ENCODE measurements at places on chromosomes 4 and X.

DNA sequence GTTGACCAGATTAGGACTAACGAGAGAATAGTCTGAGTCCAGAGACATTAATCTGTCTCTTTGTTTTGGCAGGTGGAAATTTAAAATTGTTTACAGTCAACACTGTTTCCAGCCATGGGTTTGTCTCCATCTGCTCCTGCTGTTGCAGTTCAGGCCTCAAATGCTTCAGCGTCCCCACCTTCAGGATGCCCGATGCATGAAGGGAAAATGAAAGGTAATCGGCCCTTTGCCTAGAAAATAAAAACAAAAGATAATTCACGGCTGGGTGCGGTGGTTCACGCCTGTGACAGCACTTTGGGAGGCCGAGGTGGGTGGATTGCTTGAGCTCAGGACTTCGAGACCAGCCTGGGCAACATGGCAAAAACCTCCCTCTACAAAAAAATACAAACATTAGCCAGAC lies 815 bp downstream of the HCCS start:
- no peak for DNase-seq

- peak; percentile 56 for DNase-seq
These were observed 15.3 kb downstream of the KLHL2 start for GRCh38 chr4:165222651-165222994.

DNA sequence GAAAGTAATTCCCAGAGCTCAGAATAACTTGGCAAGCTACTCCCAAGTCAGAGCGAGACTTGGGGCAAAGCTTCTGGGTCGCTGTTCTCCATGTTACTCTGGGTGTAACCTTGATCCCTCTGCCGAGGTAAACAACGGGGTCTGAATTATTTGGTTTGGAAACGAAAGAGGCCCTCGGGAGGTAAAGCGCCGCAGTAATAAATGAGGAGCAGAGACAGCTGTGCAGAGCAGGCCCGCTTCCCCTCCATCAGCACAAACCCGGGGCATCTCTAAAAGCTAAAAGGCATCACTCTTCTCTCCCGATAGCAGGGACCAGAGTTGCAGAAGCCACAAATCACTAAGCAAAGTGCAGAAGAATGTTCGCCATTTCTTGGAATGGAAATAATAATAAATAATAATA lies 561.5 kb downstream of the BCOR start:
- DNase-seq: no peak

- no peak for DNase-seq
These were observed 818.5 kb downstream of the FAM133A start for GRCh38 chrX:94492541-94492940.

GRCh38 chr4:165783626-165784025 lies 89.4 kb upstream of the TLL1 start:
- DNase-seq: no peak

GRCh38 chr4:110197529-110198042 lies 829 bp downstream of the ELOVL6 start:
- DNase-seq: peak; percentile 73

DNA sequence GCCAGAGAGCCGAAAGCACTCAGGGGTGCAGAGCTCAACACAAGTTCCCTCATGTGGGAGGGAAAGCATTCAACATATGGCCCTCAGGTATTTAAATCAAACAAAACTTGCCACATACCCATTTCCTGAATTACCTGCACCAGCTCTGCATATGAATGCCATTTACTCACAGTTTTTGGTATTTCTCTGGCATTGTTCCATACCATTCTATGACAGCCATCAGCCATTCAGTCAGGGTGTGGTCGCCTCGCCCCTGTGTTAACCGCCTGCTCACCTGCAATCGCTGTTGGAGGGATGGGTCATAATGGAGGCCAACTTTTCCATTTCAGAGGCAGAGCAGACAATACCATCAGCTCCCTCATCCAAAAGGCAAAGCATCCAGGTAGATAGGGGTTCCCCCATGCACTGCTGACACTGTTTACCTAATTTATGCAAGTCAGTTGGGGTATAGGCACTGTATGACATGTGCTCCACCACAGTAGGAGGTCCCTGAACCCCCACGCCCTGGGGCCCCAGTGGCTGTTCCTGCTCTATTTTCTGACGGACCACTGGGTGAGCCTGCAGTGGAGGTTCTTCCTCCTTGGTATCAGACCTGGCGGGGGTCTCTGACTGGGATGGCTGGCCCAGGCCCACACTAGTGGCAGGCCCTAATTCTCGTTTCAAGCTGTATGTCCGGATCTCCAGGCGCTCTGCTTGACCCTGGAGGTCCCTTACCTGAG lies 227.1 kb downstream of the ADGRL3 start:
- DNase-seq: no peak

DNA sequence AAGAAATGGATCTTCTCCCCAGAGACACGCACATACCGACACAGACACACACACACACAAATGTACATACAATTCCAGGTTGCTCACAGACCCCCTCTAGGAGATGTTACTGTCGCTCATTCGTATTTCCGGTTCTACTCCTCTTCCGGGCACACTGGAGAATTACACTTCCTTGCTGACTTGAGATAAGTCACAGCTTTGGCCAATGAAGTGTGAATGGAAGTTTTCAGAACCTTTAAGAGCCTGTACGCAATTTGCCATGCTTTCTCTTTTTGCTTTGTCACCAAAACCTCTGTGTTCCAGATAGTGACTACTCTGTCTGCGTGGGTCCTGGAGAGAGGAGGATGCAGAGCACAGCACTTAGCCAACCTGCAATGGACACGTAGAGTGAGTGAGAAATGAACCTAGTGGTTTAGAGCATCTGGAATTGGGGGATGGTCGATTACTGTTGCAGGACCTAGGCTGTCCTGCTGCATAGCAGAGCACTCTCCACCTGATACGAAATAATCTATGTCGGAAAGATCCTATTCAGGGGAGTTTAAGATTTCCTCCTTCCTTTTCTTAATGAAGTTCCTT lies 239.5 kb upstream of the TET2 start:
- DNase-seq: no peak

- DNase-seq: peak; percentile 94
These were observed 71.7 kb upstream of the BCOR start for GRCh38 chrX:40169193-40170101.

DNA sequence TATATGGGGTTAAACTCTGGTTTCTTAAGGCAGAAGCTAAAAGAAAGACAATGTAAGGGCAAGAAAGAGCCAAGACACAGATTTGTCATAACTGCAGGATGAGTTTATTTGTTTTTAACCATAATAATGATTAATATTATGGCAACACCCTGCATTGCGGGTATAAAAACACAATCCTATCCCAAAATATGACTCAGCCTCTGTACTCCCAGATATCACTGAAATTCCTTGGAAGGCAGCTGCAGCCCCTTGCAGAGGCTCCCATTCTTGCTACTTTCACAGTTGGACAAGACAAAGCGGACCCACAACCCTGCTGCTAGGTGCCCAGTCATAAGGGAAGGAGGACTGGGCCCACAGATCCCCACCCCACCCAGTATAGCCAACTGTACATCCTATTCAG lies 20.4 kb upstream of the FGF16 start:
- DNase-seq: no peak

DNA sequence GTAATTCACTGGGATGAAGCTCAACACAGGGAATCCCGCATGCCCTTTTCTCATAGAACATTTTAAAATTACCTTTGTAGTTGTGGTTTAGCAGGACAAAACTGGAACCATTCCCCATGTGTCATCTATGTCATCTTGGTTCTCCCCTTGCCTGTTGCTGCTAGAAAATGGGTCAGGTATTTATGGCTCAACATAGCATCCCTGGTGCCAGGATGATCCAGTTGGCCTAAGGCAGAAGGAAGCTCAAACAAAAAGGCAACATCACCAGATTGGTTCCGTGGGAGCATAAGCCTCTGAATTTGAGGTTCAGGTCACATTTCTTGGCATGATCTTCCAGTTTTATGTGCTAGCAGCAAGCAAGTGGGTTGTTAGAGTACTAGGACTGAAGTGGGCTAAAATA lies 552.6 kb upstream of the BOD1L1 start:
- no peak for DNase-seq

DNA sequence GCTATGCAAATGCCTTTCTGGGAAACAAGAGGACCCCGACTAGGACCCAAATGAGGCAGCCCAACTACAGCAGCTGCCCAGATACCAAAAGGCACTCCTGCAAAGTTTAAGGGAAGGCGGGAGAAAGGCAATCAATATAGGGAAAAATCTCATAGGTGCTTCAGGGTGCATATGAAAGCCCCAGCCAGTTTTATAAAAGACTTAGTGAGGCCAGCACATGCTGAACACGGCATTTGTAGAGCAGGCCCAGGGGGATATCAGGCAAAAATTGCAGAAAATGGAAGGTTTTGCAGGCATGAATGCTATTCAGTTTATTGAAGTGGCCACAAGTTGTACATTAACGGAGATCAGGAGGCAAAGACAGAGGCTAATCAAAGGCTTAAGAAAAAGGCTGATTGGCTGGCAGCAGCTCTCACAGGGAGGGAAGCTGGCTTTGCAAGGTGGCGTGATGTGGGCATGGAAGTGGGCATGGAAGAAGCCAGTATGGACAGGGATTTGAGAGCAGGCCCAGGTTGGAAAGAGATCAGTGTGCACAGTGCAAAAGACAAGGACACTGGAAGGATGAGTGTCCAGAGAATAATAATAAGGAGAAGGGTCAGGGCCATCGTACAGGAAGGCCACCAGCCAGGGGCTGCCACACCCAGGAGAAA lies 37.7 kb upstream of the UGT2B7 start:
- DNase-seq: no peak

DNA sequence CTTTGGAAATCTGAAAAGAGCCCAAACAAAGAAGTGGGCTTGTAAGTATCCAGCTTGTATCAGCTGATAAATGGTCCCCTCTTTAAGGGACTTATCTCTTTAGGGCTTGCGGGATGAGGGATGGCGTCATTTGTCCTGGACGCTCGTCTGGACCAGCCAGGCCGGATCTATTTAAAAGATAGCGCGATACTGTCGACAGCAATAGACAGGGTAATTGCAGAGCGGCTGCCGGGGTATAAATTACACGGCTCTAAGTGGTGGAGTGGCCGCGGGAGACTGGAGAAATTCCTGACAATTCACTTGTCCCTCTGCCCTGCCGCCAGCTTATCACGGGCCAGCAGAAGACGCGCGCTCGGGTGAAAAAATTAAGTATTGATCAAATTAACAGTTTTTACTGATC lies 90.7 kb downstream of the FAM53A start:
- no peak for DNase-seq

- no peak for DNase-seq
These were observed 51.7 kb downstream of the ARFIP1 start for GRCh38 chr4:152831416-152831815.

DNA sequence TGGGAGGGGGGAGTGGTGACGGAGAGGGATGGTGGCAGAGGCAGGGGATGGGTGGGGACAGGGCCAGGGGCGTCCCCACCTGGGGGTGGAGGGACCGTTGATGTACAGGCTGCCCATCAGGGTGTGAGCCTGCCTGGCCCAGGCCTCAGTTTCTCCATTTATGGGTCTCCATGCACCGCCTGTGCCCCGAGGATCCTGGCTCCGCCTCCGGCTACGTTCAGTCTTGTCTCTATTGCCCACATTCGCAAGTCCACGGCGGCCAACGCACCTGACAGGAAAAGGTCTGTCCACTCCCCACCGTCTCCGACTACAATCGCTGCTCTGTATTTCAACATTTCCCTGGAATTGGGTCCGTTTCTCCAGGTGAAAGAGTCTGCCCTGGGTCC lies 96.3 kb upstream of the NKX1-1 start:
- DNase-seq: no peak

GRCh38 chr4:99594818-99595217 lies 20.2 kb downstream of the MTTP start:
- no peak for DNase-seq

DNA sequence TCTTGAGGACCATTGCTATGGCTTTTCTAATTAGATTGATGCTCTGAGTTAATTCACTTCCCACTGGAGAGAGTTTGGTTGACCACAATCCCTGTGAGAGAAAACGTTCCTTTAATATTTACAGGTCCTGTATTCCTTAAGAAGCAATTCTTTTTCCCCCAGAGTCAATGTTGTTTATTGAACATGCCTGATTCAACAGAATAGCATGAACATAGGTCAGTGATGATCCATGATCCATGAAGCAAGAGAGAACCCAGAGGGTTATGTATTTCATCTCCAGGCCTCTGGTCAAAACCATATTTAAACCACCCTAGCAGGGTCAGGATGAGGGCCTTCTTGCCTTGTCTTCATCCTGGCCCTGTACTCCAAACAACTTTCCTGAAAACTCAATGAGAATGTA lies 39.4 kb upstream of the EFHC2 start:
- no peak for DNase-seq

- DNase-seq: no peak
These were observed 156.6 kb upstream of the CASK start for GRCh38 chrX:42079968-42080367.

DNA sequence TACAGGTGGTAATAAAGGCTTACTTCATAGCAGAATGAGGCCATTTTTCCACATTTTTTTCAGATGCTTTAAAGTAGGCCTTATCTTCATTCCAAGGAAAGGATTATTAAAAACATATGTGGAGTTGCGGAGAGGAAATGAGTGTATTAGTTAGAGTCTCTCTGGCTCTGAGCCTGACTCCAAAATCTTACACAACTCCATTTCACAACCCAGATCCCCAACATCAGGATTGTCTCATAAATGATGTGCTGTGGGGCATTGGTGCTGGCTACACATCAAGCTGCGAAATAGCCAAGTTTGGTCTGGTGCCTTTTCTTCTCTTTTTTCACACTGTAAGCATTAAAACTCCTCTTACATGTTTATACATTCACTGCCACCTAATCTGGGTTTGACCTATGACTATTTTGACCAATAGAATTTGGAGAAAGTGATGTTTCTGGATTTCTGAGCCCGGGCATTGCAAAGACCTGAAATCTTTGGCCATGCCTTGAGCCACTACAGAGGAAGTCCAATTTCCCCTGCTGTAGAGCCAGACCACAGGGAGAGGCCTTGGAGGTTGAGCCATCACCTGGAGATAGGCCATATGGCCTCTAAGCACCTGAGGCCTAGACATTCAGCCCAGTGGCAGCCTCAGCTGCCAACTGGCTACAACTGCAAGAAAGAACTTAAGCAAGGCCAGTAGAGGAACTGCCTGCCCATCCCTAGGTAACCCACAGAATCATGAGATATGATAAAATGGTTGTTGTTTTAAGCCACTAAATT lies 16.7 kb upstream of the SOD3 start:
- DNase-seq: no peak

GRCh38 chrX:13051529-13052172 lies 7.2 kb upstream of the FAM9C start:
- peak; percentile 44 for DNase-seq

GRCh38 chr4:120314969-120315368 lies 248.3 kb upstream of the MAD2L1 start:
- DNase-seq: no peak

DNA sequence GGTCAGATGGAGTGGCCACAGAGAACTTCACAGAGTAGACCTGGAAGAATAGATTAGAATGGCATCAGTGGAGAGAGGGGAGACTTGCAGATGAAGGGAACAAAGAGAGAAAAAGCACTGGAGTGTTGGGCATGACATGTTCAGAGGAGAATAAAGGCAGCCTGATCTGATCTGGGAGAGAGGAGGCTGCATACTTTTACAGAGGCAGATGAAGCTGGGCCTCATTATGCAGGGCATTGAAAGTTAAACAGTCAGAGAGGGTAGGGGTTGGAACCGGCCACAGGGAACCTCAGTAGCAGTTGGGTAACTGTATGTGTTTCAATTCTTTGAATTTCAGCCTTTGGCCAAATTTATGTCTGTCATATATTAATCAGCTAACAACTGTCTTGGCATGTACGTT lies 61.2 kb downstream of the SH3BGRL start:
- DNase-seq: no peak

Data from KBM-7 (cell line).